Placental epithelial cell (primary cell): ENCODE measurements at places on chromosomes 3 and 15. TPM values are rescaled to one million over a fixed set of nuclear protein-coding genes. Genes with fewer than 3 reads are reported as not detected.

Gene RLBP1
- total RNA-seq: not detected in 2 replicates

Gene CHRFAM7A
- total RNA-seq: 1.2 TPM in 1 of 2 replicates, not detected in the other

Gene ROPN1
- total RNA-seq: not detected in 2 replicates

Gene CD276
- 68.7 and 102 TPM in 2 replicates for total RNA-seq

Gene NR2E3
- 0.54 and 1.6 TPM in 2 replicates for total RNA-seq

Gene TMCO5A
- not detected in 2 replicates for total RNA-seq

Gene CGNL1
- total RNA-seq: under 0.01 and 0.33 TPM in 2 replicates

Gene HYAL1
- total RNA-seq: 2.4 and 4.2 TPM in 2 replicates

Gene CEP19
- total RNA-seq: 1.1 and 2.0 TPM in 2 replicates

Gene CYP11A1
- total RNA-seq: 0.33 and 1.6 TPM in 2 replicates

Gene MME
- 60.9 and 86.5 TPM in 2 replicates for total RNA-seq

Gene SERINC4
- total RNA-seq: 0.39 TPM in 1 of 2 replicates, not detected in the other

Gene BCHE
- total RNA-seq: 1.3 and 9.4 TPM in 2 replicates

Gene ZNF80
- under 0.01 TPM in 1 of 2 replicates, not detected in the other for total RNA-seq

Gene AP4E1
- total RNA-seq: 7.1 and 15.0 TPM in 2 replicates

Gene ISLR
- total RNA-seq: 0.39 TPM in 1 of 2 replicates, not detected in the other

Gene CHRM5
- under 0.01 and 0.11 TPM in 2 replicates for total RNA-seq

Gene UBA7
- total RNA-seq: 0.76 and 2.7 TPM in 2 replicates

Gene GAP43
- not detected in 2 replicates for total RNA-seq

Gene TIMP4
- total RNA-seq: 0.39 and 7.8 TPM in 2 replicates

Gene ADAMTS9
- 11.6 and 13.0 TPM in 2 replicates for total RNA-seq

Gene CYP8B1
- not detected in 2 replicates for total RNA-seq

Gene NDN
- 30.2 and 42.9 TPM in 2 replicates for total RNA-seq

Gene GALNT15
- total RNA-seq: 0.11 TPM in 1 of 2 replicates, not detected in the other

Gene PTH1R
- 8.0 and 12.6 TPM in 2 replicates for total RNA-seq

Gene VWA5B2
- total RNA-seq: 0.11 TPM in 1 of 2 replicates, not detected in the other

Gene AMOTL2
- 112 and 300 TPM in 2 replicates for total RNA-seq

Gene DNAJC19
- 19.0 and 24.7 TPM in 2 replicates for total RNA-seq

Gene OXTR
- total RNA-seq: 5.5 and 81.4 TPM in 2 replicates

Gene CPN2
- total RNA-seq: not detected in 2 replicates

Gene LDHAL6B
- total RNA-seq: not detected in 2 replicates

Gene HHLA2
- under 0.01 TPM in 1 of 2 replicates, not detected in the other for total RNA-seq

Gene HGD
- 0.65 TPM in 1 of 2 replicates, not detected in the other for total RNA-seq

Gene GABRB3
- total RNA-seq: 0.76 and 3.5 TPM in 2 replicates

Gene ANKUB1
- not detected in 2 replicates for total RNA-seq

Gene P2RY14
- not detected in 2 replicates for total RNA-seq

Gene CCR8
- not detected in 2 replicates for total RNA-seq

Gene SOX14
- total RNA-seq: not detected in 2 replicates

Gene UBE2E2
- 38.2 and 88.7 TPM in 2 replicates for total RNA-seq

Gene NRROS
- total RNA-seq: not detected in 2 replicates

Gene ITIH3
- not detected in 2 replicates for total RNA-seq

Gene ST8SIA2
- not detected in 2 replicates for total RNA-seq

Gene INO80
- total RNA-seq: 15.8 and 16.5 TPM in 2 replicates

Gene NANOGP8
- total RNA-seq: not detected in 2 replicates

Gene TRPM1
- total RNA-seq: not detected in 2 replicates

Gene CFAP44
- total RNA-seq: 2.6 and 7.5 TPM in 2 replicates

Gene SLC28A1
- total RNA-seq: not detected in 2 replicates

Gene TRIM42
- not detected in 2 replicates for total RNA-seq

Gene INSYN1
- total RNA-seq: under 0.01 and 1.6 TPM in 2 replicates

Gene GPR160
- total RNA-seq: 0.11 TPM in 1 of 2 replicates, not detected in the other

Gene LYSMD2
- 0.22 TPM in 1 of 2 replicates, not detected in the other for total RNA-seq

Gene CADPS
- not detected in 2 replicates for total RNA-seq
